ENCODE measurements at places on chromosomes 6 and 20.

DNA sequence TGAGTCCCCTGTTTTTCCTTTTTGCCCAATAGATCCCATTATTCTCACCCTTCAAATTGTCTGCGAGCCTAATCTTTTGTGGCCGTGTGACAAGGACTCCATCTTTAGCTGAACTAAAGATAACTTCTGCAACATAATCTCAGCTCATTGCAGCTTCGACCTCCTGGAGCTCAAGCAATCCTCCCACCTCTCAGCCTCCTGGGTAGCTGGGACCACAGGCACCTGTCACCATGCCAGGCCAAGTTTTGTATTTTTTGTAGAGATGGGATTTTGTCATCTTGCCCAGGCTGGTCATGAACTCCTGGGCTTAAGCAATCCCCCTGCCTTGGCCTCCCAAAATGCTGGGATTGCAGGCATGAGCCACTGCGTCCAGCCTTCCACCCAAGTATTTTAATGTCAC is 161.0 kb downstream of the GJA1 start:
- no peak for DNase-seq

GRCh38 chr20:14355791-14356190 is 18.4 kb upstream of the FLRT3 start:
- no peak for DNase-seq

GRCh38 chr6:158684311-158684710 is 34.5 kb downstream of the SYTL3 start:
- no peak for DNase-seq

GRCh38 chr6:111540681-111541025 is 57.6 kb upstream of the REV3L start:
- DNase-seq, result no peak

Measured in activated T-helper 2 cell treated with anti-CD3 and anti-CD28 coated beads, Interferon-gamma antibody, Interleukin-2, Interleukin-4, amounts not matched to agents 10 μg/mL and 5 μg/mL and 100 μg/mL, durations not matched to agents 14 hours and 24 hours and 36 hours (primary cell).